ENCODE measurements at places on chromosomes 13 and 19.

GRCh38 chr19:16113727-16114126, 2.0 kb downstream of the RAB8A start:
- no peak for DNase-seq

- DNase-seq = no peak
Measured at GRCh38 chr13:98504371-98504963, 72.4 kb downstream of the STK24 start.

- DNase-seq = no peak
Measured at GRCh38 chr13:67520886-67521285, 290.8 kb upstream of the PCDH9 start.

DNA sequence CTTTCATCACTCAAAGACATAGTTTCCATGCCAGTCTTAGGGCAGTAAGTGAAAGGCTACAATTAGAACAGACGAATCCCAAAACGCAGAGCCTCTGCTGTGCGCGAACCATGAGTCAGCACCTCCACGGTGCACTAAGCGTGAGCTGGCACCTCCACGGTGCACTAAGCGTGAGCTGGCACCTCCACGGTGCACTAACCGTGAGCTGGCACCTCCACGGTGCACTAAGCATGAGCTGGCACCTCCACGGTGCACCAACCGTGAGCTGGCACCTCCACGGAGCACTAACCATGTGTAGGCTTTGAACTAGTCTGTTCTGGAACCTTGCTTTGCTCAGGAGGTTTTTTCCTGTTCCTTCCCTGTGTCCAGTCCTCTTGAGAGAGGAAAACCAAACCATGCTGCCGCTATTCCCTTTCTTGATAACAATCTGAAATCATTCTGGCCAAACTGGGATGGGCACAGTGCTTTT, 120.6 kb downstream of the IRS2 start:
- no peak for DNase-seq

DNA sequence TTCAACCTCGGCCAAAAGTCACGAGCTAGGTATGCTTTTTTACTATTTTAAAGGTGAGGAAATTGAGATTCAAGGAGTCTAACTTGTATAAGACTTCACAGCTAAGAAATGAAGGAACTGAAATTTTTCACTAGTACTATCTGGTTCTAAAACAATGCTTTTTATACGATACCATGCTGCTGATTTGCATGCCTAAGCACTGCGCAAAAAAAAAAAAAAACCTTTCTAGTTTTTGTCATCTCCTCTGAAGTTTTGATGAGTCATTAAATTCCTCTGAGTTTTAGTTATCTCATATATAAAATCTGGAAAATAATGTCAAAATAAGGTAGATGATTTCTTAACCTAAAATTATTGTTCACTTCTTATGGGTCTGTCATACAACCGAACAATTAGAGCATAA, 28.0 kb upstream of the UFM1 start:
- DNase-seq = no peak

GRCh38 chr13:107838588-107839161, 376.7 kb downstream of the LIG4 start:
- DNase-seq = no peak

GRCh38 chr13:21719463-21719862, 48.6 kb downstream of the FGF9 start:
- peak; percentile 45 for DNase-seq

DNA sequence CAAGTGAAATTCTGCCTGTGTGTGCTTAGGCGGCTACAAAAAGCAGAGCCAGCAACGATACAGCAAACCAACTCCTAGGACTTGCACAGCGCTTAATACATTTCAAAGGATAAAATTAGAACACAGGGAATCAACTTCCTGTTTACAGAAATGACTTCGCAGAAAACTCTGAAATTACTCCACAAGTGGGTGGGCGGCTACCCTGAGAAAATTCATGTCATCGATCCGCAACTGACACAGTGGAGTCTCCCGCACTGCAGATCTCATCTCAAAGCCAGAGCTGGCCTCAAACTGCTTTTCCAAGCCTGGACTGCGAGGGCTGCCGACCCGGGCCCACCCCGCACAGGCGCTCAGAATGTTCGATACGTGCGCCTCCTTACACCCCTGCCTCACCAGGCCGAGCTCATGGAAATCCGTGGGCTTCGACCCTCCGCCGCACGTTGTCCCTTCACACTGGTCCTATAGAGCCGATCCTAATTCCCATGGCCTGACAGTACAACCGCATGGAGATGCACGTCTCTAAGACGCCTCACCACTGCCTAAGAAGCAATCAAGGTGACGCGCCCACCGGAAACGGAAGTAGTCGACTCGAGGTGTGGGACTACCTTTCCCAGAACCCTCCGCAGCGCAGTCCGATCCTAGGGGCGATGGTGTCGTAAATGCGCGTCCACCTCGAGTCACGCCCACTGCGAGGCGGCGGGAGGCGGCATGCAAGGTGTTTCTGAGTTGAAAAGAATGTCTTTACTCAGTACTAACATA, at the start of gene ZNF229:
Gene ZNF229, minus strand, starts transcription at position 557 of the 759 bp plus-strand sequence. CDS start 5,625 bp downstream, outside the sequence.
- DNase-seq = peak; percentile 75

DNA sequence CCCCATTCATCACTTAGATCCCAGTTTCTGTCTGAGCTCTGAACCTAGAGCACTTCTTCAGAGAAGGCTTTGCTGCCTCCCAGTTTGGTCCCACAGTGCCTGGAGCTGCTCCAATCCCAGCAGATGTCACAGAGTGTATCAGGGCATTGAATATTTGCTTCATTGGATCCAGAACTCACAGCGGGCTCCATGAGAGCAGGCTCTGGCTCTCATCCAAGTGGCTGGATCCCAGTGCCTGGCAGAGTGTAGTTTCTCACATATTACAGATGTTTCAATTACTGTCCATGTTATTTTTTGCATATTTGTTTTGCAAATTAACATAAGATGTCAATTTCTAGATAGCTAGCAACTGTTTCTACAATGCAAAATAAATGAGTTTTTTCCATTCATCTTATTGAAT, 50.6 kb downstream of the MYO16 start:
- DNase-seq = no peak

DNA sequence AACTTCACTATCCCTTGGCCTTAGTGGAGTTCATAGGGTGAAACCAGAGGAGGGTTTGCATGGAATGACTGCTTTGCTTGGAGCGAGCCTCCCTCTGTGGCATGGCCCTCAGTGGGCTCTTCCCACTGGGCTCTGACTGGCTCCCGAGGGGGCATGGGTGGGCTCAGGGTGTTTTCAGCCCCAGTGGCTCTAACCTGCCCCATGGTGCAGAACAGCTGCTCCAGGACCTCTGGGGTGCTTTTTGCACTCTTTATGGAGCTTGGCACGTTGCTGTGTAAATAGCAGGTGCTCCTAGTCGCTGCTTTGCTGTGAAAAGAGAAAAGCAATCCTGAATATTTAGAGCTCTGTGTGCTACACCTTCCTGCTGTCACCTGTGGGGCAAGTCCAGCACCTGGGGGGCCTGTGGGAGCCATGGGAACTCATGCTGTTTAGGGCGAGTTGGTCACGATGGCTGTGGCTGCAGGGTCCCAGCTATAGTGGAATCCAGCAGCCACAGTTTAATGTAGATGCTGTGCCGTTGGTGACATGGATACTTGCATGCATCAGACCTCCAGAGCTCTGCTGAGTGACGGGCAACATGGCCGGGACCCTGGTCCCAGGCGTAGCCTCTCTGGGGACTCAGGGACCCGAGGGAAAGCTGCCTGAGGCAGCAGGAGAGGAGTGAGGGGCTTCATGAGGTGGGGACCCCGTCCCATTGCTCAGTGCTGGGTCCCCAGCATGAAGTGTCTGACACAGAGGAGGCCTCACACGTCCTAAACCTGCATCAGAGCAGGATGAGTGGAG, 14.3 kb upstream of the MCF2L start:
- DNase-seq = no peak

- DNase-seq = no peak
Measured at GRCh38 chr13:26007261-26008125, 44.3 kb downstream of the SHISA2 start.

GRCh38 chr13:93549326-93550005, 322.9 kb downstream of the GPC6 start:
- no peak for DNase-seq

GRCh38 chr13:78610381-78610883, 7.1 kb upstream of the POU4F1 start:
- peak; percentile 44 for DNase-seq

DNA sequence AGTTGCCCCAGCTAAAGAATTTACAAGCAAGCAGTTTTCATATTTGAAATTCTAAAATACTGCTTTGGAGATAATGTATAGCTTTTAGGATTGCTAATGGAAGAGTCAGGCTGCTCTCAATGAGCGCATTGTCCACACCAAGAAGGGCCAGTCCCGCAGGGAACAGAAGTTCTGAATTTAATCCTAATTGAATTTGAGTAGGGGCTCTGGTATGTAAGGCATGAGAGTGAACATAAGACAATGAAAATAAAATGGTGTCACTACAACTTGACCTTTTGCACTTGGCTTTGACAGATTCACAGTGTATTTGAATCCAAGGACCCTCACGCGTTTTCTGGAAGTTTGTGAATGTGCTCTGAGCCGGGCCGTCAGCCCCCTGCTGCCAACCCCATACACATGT, 32.6 kb downstream of the RAB20 start:
- DNase-seq = no peak

DNA sequence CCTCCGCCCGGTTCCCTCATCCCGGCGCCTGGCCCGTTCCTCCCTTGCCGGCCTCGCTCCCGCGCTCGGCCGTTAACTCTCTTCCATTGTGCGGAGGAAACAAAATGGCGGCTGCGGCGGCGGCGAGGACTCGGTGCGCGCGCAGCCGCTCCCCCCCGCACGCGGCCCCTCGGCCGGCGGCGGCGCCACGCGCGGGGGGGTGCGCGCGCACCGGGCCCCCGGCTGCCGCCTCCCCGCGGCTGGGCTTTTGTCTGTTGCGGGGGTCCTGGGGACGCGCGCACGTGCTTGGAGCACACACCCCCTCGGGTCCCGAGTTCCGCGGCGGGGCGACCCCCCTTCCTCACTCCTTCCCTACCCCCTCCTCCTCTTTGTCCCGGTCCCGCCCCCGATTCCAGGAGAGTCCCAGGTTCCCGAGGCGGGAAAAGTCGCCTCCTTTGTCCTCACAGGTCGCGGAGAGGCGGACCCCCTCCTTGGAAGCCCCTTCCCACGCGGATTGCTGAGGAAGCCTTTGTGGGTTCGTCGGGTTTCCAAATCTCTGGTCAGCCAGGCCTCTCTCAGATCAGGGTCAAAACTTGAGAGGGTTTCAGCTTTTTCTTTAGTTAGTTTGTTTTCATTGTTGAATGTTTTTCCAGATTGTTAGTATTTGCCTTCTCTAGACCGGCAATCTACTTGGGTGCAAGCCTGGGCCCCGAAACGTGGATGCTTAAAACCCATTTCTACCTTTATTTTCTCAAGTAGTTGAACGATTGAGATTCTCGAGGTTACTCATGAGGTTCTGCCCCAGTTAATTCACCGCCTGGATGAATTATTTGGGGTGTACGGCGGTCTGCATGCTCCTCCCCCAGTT, 687 bp downstream of the ILF3 start:
- peak; percentile 3 for DNase-seq

DNA sequence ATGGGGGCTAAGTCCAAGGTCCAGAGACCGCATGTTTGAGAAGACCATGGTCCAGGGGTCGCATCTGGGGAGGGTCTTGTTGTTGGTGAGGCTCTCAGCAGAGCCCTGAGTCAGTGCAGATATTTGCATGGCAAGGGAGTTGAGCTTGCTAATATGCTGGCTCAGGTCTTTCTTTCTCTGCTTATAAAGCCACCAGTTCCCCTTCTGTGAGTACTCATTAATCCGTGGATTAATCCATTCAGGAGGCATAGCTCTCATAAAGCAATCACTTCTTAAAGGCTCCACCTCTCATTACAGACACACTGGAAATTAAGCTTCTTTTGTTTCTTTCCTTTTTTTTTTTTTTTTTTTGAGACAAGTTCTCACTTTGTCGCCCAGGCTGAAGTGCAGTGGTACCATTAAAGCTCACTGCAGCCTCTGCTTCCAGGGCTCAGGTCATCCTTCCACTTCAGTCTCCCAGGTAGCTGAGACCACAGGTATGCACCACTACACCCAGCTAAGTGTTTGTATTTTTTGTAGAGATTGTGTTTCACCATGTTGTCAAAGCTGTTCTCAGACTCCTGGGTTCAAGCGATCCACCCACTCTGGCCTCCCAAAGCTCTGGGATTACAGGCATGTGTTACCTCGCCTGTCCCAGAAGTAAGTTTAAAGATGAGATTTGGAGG, 216.4 kb downstream of the SLITRK5 start:
- DNase-seq = peak; percentile 22

- no peak for DNase-seq
Measured at GRCh38 chr13:73336773-73337172, 278.0 kb downstream of the KLF5 start.

DNA sequence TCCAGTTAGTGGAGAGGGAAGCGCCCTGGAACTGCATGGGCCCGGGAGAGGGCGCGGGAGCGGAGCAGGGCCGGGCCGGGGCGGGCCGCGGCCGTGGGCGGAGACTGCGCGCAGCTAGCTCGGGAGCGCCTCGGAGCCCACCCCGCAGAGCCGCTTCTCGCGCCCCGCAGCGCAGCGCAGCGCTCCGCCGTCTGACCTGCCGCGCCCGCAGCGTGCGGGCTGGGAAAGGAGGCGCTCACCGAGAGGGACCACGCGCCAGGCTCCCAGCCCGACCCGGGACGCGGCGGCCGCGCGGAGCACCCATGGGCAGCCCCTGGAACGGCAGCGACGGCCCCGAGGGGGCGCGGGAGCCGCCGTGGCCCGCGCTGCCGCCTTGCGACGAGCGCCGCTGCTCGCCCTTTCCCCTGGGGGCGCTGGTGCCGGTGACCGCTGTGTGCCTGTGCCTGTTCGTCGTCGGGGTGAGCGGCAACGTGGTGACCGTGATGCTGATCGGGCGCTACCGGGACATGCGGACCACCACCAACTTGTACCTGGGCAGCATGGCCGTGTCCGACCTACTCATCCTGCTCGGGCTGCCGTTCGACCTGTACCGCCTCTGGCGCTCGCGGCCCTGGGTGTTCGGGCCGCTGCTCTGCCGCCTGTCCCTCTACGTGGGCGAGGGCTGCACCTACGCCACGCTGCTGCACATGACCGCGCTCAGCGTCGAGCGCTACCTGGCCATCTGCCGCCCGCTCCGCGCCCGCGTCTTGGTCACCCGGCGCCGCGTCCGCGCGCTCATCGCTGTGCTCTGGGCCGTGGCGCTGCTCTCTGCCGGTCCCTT, at the start of gene MLNR:
Gene MLNR, plus strand, starts transcription at position 303 of the 820 bp plus-strand sequence. Its CDS starts 0 bp downstream, at position 303.
- peak; percentile 58 for DNase-seq

DNA sequence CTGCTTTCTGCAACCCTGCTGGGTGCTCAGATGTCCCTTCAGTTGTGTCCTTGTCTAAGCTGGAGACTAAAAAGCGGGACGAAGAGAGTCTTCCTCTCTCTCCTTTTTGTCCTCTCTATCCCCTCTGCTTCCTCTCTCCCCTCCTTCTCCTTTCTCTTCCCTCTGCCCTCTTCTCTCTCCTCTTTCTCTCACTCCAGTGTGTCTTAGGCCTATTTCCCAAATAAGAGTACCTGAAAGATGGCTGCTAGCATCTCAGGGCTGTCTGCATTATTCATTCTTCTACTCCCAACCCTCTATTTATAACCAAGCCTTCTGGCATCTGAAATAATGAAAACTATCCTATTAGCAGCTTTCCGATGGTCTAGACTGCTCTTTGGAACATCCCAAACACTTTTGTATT, 729.8 kb downstream of the UQCRFS1 start:
- DNase-seq = no peak

- DNase-seq = no peak
Measured at GRCh38 chr19:51571599-51571998, 516 bp downstream of the ZNF175 start.
